ENCODE measurements at places on chromosomes 7 and 10.

DNA sequence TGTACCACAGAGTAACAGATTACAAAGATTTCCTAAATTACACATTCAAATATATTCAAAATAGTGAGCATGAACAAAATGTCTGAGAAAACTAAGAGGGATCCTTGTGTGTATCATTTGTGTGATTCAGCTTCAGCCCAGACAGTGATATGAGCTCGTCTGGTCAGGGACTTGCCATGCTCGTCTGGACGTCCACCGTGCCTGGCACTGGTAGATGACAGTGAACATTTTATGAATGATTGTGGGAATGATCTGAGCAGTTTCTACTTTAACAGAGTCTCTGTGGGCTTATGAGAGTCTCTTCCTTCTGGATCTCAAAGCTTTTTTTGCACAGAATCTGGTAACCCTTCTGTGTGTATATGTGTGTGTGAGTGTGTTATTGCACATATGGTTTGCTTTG, 34.2 kb upstream of the ANKRD2 start:
- peak; percentile 43 for DNase-seq

GRCh38 chr10:110509560-110509959, 11.9 kb downstream of the DUSP5 start:
- no peak for DNase-seq

GRCh38 chr7:100105534-100105933, 4.1 kb downstream of the AP4M1 start:
- no peak for DNase-seq

- DNase-seq = peak; percentile 24
Observed at GRCh38 chr7:111364413-111364812, 197.9 kb downstream of the IMMP2L start.

DNA sequence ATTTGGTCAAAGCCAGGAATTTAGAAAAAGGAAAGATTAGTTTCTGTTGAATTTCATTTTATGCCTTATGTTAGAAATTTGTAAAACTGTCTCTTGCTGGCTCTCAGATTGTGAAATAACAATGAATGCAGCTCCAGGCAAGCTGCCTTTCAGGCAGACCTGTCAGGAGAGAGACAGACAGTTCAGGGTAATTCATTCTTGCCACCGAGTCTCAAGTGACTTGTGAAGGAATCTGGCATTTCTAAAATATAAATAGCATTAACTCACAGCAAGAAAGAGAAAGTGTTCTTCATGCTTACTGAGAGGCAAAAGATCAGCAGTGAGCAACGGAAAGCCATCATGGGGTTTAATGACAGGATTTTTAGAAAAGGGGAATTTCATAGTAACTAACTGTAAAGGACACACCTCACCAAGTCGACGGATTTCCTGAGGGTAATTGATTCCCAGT, 442.3 kb upstream of the AKR1E2 start:
- peak; percentile 33 for DNase-seq

DNA sequence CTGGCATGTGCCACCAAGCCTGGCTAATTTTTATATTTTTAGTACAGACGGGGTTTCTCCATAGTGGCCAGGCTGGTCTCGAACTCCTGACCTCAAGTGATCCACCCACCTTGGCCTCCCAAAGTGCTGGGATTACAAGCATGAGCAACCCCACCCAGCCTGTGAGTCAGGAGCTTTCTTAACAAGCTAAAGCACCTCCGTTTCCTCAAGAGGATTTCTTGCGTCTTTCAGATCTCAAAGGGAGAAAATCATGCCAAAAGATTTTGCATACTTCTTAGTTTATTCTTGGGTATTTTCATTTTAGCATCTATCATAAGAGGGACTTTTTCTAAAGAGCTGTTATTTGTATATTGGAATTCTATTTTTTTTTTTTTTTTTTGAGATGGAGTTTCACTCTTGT, 47.9 kb upstream of the FOXK1 start:
- DNase-seq = peak; percentile 32

- peak; percentile 37 for DNase-seq
Observed at GRCh38 chr7:95478272-95479037, 7.3 kb upstream of the ASB4 start.

DNA sequence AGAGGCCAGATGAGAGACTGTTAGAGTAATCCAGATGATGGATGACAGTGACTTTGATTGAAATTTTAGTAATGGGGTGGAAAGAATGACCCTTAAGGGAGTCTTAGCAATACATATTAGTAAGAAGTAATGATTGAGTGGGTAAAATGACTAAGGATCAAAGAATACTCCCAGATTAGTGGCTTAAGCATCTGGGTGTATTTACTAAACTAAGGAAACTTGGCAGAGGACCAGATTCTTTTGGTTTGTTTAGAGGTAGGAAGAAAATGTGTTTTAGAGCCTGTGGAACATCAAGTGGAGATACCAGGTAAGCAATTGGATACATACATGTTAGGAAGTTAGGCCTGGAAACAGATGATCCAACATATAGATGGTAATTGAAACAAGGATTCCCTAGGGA, 58.8 kb upstream of the ADRA2A start:
- peak; percentile 20 for DNase-seq

DNA sequence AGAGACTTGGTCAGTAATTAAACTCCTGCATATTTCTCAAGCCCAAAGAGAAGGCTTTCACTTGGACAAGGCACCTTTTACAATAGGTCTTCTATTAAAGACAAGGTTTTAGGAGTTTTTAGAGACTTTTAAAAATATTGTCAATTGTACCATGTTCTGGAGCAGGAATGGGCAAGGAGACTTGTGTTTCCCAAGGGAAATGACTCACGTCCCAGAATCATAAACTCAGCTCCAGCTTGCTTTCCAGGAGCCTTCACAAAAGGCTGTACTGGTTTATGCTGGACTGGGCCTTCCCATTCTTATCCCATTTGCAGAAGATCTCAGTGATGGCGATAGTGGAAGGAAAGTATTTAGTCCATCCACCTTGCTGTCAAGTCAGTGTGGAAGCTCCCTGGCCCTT, 7.8 kb upstream of the GLI3 start:
- peak; percentile 88 for DNase-seq

GRCh38 chr10:74589226-74589673, 237.2 kb upstream of the KAT6B start:
- DNase-seq = peak; percentile 99

DNA sequence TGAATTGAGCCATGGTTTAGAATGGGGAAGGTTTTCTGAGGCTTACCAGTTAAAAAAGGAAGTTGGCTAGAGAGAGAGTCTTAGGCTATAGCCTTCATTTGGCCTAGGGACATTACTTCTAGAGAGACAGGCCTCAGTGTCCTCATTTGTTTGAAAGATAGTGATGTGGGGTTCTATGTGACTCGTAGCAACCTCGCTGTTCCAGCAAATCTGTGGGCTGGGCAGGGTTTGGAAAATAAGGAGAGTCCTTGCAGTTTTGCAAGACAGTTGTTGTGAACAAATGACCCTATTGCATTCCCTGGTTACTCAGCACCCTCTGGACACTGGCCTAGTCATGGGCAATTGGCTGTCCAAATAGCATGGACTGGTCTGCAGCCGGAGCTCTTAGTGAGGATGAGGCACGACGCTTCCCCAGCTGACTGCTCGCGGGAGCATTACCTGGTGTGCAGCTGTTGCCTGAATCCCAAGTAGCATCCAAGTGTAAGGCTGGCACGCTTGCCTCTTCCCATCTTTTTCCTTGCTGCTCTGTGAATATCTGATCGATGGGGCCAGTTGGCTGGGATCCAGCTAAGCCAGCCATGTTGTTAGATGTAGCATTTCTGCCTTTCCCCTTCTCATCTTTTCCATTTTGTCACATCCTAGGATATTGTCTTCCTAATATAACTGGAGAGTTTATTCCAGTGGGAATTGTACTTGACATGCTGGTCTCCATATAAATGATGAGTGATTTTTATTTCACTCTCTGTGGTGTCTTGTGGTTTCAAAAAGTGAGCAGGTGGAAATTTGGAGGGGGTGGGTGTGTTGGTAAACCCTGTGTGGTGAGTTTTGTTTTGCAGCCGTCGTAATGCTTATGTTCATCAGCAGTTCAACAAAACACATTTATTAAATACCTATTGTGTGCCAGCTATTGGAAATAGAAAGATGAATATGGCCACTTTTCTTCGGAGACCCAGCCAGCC, 99.8 kb downstream of the SND1 start:
- peak; percentile 45 for DNase-seq

DNA sequence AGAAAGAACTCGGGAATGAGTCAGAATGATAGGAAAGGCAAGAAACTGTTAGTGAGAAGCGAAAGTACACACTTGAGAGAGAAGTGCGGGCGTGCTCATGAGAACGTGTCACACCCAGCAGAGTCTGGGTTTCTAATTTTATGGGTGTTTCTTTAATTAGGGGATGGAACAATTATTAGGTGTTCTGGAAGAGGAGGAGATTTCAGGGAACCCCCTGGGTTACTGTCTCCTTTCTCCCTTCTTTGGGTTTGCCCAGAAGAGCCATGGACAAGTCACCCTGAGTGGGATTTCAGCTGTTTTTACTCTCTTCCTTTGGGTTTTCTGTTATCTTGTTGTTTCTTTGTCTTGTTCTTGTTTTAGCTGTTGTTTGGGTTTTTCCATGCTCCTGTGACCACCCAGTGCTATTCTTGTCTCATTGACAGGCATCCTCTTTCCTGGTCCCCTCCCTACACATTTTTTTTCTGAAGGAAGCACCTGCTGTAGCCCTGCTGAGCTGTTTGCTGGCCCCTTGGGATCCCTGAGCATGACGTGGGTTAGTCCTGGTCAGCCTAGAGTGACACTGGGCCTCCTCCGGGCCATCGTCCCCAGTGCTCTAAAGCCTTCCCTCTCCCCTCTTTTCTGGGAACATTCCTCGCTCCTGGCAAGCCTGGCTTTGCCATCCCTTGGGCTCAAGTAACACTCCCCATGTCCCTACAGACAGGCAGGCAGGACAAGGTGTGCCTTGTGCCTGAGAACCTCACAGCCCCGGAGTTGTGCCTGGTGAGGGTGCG, 3.5 kb downstream of the SH2D4B start:
- DNase-seq = no peak

DNA sequence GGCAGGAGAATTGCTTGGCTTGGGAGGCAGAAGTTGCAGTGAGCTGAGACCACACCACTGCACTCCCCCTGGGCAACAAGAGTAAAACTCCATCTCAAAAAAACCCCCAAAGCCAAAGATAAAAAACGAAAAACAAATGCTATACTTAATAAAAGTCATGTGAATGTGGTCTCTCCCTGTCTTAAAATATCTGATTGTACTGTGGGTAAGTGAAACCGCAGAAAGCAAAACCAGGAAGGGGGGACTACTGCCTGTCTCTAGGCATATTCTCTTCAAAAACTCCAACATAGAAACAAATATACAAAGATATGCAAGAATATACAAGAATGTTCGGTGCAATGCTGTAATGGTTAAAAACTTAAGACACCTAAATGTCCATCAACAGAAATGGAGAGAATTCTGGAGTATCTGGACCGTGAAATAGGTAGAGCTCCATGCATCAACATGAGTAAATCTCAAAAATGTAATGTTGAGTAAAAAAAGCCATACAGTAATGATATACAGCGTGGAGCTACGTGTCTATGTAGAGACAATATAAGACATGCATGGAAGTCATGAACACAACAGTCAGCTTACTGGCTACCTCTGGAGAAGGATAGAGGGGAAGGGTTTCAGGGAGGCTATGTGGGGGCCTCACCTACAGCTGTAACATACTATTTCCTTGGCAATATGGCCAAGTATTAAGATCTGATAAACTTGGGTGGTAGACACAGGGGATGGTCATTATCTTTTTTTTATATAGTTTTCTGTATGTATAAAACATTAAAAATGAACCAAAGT, 2.1 kb downstream of the ZNF394 start:
- DNase-seq = no peak

DNA sequence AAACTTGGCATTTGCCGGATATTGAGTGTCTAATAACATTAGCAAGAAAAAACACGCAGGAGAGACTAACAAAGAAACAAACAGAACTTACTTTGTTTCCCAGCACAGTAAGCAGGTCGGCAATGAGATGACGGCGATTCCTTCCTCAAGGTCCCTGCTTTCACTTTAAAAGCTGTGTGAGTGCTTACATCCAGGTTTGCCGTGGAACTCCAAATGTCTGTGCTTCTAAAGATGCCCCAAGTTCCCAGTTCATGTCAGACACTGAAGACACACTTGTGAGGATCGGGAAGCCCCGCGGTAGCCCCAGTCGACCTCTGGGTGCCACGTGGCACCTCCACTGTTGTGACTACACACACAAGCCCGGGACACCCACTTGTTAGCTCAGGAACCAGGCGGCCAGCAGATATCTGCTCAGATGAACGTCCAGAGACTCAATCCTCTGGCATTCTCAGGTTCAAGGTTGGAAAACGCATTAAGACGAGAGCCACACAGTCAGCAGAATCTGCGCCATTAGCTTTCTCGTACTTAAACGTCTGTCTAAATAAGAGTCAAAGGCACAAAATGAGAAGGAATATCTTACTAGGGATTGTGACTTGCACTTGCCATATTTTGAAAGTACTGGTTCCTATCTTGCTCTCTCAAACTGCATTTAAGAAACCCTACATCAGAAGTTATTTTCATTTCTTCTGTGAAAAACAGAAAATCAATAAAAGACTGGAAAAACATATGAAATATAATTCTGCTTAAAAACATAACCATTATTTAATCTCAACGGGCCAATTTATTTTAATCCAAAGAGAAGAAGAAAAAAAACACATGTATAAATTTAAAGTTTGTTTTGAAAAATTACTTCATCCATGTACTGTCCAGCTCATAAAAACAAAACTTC, 207.6 kb upstream of the KLF14 start:
- DNase-seq = peak; percentile 61

GRCh38 chr7:138579671-138580070, 119.6 kb downstream of the TRIM24 start:
- no peak for DNase-seq

DNA sequence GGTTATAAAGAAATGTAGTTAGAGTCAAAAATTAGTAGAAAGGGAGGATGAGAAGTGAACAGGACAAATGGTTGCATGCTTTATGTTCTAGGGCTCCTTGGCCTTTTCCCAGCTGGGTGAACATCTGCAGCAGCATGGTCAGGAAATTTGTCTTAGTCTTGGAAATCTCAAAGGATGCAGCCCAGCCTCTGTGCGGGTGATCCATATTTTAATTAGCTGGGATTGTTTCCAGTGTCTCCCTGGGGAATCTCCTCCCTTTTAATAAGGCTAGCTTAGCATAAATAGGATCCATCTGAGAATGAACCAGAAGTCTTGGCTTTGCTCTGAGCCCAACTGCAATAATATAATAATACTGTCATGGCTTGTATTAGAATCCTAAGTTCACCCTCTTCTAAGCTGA, 198.3 kb downstream of the PRKG1 start:
- DNase-seq = peak; percentile 86

GRCh38 chr7:2644562-2645273, 12.9 kb downstream of the TTYH3 start:
- no peak for DNase-seq

GRCh38 chr10:89566095-89566950, 30.9 kb upstream of the SLC16A12 start:
- no peak for DNase-seq

GRCh38 chr10:108913300-108913699, 1010.0 kb downstream of the XPNPEP1 start:
- DNase-seq = no peak

DNA sequence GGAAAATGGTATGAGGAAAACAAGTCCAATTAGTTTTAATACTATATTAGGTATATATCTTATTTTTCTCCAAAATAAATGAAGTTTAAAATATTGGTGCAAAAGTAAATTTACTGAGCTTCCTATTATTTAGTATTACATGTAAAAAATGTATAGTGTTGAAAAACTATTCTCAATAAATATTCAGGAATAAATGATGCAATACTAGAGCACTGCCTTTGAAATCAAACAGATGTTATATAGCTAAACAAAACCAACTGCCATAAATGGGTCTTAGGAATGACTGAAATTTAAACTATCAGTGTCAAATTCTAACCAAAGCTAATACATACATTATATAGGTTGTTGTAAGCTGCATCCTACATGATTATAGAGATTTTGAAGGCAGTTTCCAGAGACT, 1434.0 kb upstream of the LRRTM3 start:
- no peak for DNase-seq

- DNase-seq = no peak
Observed at GRCh38 chr10:110648692-110649346, 4.7 kb downstream of the RBM20 start.
